ENCODE measurements at places on chromosomes 7 and 10.

GRCh38 chr7:128091106-128091505 lies 59.9 kb upstream of the LRRC4 start:
- no peak for DNase-seq

DNA sequence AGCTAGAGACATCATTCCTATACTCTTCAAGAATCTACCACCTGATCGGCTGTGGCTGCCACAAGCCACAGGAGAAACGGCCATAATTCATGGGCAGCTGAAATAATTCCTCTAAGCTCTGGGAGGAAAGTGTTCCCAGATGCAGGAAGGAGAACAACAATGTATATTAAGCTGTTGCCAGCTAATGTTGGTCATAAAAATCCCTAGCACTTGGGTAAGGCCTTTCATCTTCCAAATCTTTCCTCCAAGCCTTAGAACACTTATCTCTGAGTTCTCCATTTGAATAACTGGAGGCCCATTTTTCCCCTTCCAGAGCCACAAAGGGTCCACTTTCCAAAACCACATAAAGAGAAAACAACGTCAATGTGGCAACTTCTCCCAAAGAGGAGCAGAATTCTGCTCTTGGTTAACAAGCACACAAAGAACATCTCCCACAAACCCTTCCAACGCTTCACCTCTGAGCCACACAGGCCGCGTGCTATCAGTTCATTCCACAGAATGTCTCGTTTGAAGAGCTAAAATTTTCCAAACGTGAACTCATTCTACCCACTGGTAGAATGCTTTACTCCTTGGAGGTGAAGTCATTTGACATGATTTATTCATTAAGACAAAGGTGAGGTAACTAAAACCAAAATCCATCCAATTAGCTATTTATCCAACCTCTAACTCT lies 11.2 kb downstream of the KCNMA1 start:
- no peak for DNase-seq

GRCh38 chr10:73906524-73907447 lies 4.1 kb upstream of the PLAU start:
- no peak for DNase-seq

DNA sequence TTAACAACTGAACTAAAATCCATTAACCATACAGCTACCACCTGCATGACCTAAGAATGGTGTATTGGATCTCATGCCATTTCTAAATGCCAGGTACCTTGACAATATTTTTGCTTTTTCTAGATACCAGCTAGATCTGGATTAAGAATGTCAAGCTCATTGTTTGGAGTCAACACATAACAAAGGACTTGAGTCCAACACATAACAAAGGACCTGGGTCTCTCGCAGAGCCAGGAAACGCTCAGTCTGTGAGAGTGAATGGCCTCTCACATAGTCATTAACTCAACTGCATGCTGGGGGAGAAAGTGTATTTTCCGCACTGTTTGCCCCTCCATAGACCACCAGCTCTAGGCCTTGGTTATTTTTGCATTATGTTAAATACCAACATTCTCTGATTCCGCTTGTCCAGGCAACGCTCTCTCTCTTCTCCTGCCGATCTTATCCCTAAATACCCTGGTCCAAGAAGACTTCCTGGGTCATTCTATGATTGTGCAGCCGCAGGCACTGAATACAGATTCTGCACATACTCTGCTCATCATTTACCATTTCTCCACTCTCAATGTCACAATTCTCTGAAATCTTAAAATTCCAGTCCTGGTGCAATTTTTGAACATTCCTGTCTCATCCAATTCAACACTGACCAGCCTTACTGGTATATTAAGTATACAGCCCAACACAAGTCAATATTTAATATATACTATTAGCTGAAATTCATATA lies 31.2 kb downstream of the ITIH5 start:
- DNase-seq = no peak

DNA sequence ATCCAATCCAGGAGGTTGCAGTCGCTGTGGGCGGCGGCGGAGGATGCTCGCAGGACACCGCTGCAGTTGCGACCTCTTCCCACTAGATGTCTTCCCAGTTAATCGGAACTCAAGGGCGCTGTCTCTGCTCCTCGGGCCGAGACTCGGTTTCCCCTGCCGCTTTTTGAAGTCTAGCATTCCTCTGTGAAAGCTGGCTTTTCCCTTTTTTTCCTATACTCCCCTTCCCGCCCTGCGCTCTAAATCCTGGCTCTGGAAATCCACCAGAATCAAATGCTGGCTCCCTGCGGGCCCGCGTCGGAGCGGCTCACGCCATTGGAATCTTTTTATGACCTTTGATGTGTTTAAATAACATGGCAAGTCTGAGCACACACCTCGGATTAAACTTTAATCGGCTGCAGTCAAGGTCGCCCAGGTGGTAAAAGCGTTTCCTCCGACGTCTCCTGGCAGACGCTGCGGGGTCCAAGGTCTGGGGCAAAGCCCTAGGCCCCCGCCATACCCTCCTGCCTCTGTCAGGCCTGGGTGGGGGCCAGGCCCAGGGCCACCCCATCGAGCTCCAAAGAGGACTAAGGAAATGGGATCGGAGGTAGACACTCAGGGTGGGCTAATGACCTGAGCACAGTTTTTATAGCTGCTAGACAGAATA lies 10.7 kb upstream of the HOXA13 start:
- DNase-seq = no peak

- no peak for DNase-seq
Measured at GRCh38 chr7:84009051-84009450, 185.5 kb downstream of the SEMA3A start.

DNA sequence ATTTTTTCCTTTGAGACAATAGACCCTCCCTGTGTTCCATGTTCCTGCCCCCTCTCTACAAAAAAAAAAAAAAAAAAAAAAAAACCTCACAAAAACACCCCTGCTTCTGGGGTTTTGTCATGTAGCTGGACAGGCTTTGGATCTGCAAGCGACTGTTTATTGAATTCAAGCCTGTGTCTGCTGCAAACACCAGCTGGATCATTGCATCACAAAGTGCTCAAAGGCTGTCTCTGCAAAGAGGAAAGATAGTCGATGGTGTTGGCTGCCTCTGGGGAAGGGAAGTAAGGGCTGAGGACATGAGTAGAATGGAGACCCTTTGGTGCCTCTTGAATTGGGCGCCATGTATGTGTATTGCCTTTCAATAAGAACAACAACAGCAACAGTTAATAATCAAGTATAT lies 471.2 kb downstream of the PLXNA4 start:
- no peak for DNase-seq

DNA sequence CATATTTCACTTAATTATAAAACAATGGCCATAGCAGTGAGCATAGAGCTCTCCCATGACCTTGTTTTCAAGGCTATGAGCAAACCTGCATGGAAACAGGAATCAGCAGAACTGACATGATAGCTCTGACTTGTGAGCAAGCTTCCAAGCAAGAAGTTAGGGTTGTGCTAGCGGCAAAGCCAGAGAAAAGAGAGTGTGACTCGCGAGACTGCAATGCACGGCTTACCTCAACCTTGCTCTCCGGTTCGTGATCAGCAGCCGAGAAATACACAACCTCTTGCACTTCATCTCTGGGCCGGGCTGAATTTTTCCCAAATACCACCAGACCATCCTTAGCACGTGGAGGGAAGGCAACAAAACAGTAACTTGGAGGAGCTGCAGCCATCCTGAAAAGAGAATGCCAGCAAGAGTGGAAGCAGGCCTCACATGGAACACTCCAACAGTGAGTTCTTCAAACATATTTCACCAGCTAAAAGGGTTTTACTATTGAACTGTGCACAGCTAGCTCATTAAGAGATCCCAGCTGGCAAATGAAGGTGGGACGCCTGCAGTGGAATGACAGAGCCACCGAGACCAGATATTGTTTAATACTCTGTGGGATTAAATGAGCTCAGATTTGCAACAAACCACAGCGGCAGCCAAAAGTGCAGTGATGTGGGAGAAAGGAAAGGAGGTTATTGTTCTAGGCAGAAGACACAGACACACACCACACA lies 20.8 kb downstream of the SCRN1 start:
- no peak for DNase-seq

DNA sequence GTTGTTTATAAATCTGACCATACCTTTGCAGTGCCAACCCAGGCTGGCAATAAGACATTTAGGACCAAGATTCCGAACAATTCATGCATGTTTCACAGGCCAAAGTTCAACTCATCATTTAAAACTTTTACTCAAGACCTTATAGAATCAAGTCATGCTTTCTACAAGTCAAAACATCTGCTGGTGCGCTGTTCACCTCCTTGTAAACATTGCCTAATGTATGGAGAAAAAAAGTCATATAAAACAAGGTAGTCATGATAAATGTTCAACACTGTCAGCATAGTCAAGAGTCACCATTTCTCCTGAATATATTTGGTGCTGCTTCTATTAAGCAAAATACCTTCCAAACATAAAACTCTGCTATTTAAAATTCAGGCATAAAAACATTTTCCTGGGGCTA lies 42.1 kb upstream of the AHR start:
- no peak for DNase-seq

DNA sequence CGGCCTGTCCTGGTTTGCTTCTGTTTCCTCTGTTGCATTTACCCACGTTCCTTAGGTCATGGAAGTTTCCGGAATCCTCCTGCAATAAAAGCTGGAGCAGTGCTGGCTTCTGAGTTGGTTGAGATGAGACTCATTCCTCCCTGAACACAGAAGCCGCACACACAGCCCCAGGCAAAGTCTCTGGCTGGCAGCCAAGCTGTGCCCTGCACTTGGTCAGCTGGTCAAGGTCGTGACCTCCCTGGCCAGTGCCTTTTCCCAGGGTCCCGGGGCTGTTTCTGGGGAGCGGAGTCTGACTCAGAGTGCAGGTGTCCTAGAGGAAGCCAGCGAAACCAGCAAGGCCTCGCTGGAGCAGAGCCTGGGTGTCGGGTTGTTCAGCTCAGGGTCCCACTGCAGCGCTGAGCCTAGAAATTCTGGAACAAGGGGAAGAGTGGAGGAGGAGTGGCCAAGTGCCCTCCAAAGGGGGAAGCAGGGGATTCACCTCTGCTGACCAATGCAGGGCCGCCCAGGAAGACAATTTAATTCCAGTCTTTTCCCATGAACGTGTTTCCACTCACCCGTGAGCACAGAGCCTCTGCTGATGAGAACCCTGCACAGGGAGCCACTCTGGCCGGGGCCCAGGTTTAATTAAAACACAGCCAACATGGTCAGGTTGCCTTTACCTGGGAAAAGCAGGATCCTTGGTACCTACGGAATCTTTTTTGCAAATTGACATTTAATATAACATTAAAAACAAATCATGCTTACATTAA lies 245.5 kb upstream of the PPP2R2D start:
- no peak for DNase-seq

GRCh38 chr7:117008118-117008885 lies 55.0 kb downstream of the ST7 start:
- DNase-seq = no peak

GRCh38 chr7:11437994-11438393 lies 394.0 kb downstream of the THSD7A start:
- DNase-seq = no peak

DNA sequence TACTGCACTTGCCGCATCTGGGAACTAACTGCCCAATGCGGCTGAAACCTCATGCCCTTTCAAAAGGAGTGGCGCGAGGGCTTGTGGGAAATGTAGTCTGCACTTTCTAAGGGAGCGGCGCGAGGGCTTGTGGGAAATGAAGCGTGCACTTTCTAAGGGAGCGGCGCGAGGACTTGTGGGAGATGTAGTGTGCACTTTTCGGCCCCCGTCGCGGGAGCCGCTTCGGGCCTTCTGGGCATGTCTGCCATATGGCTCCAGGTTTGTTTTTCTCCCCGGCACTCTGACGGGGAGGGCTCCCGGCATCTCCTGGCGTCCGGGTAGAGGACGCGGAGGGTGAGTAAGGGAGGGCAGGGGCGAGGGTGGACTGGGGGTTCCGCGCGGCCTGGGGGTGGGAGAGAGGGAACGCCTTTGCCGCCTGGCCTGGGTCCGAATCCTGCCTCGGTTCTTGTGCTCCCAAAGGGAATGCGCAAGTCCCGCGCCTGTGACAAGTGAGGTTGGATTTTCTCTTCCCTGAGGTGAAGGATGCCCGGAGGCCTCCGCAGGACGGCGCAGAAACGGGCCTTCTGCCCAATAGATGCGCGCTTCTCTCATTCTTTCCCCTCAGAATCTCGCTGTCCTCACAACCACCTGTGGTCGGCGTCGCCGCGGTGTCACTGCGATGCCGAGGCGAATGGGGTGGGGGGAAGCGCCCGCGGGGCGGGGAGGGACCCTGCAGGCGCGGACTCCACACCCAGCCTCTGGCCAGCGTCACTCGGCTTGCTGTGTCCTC lies at the start of gene ZNF37A:
ZNF37A (plus strand) TSS at position 180 of the 769 bp plus-strand sequence. CDS start 2,281 bp downstream, outside the sequence.
- peak; percentile 58 for DNase-seq

DNA sequence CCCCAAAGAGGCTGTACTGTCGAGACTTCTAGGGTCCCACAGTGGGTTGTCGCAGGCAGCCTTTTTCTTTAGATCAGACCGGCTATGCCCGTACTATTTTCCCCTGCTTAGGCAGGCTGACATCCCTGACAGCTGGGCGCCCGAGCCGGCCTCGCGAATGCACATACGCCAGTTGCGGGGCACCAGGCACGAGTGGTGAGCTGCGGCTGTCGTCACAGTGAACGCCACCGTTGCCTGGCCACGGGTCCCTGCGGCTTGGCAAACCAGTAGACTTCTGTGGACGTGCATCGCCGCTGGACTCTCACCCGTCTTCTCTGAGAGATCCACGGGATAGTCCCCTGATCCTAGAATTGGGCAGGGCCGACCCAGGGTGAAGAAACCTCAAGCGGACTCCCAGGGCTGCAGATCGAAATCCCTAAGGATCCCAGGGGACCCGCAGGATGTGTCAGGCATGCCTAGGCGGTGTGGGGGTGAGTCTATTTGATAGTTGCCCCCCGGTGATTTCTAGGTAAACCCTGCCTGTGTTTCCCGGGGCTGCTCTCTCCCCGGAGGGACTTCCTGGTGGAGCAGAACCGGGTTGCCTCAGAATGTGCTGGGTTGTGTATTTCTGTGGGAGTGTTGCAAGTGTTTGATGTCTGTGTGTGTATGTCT lies 33.0 kb upstream of the ZNF273 start:
- no peak for DNase-seq

DNA sequence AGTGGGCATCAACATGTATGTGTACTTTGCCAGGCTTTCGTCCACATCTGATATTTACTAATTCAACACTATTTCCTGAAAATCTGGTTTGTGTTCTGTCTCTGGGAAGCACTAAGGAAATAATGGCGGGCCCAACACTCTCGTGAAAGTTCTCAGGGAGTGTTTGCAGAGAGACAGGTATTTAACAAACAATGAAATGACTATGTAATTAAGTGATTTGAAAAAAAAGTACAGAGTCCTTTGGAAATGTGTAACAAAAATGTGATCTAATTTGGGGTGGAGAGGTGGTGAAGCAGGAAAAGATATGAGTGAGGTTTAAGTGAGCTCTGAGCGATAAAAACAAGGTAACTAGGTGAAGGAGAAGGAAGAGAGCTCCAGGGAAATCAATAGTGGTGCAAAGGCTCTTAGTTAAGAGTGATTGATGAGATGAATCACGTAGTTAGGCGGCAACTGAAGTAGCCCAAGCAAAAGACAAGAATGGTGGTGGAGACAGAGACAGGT lies 95.3 kb upstream of the DNAJB12 start:
- DNase-seq = no peak

GRCh38 chr10:593421-593820 lies 96.0 kb downstream of the DIP2C start:
- no peak for DNase-seq
